ENCODE measurements at places on chromosomes 4 and X.

- DNase-seq = peak; percentile 4
These were observed 30.1 kb upstream of the IQCM start for GRCh38 chr4:149845743-149846142.

DNA sequence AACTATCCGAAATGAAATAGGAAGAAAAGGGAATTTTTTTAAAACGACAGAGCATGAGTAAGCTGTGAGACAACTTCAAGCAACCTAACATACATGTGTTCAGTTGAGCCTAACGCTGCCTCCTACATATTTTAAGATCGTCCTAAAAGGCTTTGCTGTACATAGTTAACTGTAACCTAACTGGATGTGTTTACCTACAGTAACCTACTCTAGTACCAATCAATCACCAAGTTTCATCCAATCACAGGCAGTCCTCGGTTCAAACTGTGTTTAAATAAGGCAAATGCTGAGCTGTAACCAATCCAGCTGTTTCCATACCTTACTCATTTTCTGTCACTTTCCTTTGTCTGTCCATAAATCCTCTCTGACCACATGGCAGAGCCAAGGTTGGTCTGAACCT lies 17.1 kb downstream of the RCHY1 start:
- DNase-seq = no peak

DNA sequence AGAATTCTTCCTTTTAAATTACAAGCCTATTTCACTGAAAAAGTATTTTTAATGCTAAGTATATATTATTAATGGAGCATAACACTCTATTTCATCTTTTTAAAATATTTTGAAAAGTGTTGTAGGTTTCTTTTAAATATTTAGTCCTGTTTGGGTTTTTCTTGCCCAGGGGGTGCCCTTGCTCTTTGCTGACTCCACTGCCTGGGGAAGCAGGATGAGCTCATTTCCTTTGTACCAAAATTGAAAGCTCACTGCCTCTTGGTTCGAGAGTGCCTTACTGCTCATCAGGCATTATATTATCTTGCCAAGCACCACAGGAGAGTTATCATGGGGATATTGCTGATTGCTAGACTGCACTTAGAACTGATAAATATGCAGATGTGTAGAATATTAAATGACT lies 819.2 kb downstream of the PCDH18 start:
- no peak for DNase-seq

DNA sequence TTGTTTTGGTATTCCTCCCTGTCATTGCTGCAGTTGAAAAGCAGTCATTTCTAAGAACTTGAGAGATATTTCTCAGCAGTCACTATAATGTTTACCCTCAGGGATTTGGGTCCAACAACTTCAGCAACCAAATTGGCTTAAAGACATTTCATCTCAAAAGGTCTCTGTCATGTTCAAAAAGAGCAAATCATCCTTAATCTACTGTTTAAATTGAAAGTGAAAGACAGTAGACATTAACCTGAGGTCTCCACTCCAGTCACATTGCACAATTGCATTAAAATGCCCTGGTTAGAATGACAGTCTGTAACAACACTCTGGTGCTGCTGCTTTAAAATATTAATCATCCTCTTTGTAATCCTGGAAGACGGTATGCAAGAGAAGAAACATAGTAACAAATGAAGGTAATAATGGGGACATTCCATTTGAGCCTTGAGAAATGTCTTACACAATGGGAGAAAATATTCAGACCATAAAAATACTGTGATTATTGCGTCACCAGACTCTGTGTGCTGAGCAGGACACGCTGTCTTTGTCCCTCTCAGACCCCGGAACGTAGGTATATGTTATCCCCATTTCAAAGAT lies 90.2 kb upstream of the UNC5C start:
- DNase-seq = no peak

GRCh38 chr4:161222889-161223288 lies 940.9 kb downstream of the FSTL5 start:
- no peak for DNase-seq

DNA sequence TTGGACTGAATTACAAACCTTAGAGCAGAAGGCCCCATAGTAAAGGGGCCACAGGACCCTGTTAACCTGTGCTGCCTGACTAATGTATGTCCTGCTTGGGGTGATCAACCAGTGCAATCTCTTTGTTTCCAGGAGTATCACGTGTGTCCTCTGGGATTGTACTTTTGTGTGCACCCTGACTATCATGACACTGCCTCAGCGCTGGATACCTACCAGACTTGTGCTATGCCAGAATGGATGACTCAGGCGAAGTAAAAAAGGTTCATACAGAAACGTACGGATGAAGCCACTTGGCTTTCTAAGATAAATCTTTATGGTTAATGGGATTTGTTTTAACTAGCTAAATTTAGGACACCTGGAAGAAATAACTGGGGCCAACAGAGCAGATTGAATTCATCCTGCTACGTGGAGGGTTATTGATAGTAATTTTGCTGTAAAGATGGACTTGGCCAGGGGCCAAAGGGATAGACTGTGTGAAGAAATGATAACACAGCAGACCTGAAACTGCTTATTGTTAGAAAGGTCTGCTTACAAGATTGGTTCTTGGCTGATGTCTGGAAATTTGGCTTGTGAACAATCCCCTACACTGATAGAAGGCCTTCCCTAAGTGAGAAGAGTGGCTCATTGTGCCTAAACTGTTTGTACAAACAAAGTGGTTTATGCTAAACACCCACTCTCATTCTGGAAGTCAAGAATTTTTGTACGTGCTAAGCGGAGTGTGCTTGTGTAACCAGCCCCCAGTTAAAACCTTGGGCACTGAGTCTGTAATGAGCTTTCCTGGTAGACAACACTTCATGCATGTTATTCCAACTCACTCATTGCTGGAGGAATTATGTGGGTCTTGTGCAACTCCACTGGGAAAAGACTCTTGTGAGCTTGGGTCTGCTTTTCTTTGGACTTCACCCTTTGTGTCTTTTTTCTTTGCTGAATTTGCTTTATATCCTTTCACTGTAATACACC lies 750.5 kb upstream of the HTR2C start:
- DNase-seq = no peak

DNA sequence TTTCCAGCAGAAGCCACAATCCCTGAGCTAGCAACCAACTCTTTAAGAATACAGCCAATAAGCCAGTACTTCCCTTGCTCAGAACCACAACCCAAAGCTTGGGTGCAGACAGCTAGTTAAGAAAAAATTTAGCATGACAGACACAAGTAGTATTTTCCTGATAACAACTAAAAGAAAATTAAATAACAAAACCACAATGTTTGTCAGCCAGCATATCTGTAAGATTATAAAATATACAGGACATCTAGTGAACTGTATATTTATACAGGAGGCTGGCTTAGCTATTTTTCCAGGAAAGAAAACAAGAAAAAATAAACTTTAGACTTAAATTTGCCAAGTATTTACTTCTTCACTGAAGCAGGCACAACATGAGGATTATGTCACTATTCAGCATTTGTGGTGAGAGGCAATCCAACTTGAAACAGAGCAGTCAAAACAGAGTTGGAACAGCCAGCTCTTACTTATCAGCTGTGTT lies 6.6 kb downstream of the PF4V1 start:
- no peak for DNase-seq

DNA sequence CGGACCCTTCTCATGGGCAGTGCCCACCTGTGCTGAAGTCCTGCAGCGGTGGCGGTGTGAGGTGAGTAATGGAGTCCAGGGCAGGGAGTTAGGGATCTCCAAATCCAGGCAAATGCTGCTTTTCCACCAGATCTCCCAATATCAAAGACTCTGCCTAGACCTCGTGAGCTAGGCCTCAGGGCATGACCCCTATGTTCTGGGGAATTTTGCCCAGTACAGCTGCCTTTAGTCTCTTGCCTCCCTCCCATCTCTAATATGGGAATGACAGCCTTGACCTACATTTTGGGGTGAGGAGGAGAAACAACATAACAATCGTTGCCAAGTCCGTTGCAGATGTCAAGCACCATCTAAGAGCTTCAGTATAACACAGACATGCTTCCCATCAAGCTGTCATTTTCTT lies 7.3 kb downstream of the PAK3 start:
- DNase-seq = no peak

DNA sequence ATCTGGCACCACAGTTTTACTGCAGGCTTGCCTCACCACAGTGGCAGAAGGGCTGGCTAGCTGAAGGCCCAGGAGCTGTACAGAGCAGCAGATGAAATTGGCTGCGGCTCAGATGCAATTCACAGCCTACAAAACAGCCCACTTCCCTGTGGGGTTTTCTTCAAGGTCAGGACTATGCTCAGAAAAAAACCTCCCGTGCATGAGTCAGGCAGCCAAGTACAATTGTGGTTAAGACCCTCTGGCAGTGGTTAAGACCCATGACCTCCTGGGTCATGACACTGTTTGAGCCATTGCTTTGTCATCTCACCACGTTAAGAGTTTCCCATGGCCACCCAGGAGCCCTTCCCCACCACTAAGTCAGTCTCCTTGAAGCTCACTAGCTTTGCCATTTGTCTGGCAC lies 276.3 kb downstream of the HNRNPD start:
- no peak for DNase-seq

DNA sequence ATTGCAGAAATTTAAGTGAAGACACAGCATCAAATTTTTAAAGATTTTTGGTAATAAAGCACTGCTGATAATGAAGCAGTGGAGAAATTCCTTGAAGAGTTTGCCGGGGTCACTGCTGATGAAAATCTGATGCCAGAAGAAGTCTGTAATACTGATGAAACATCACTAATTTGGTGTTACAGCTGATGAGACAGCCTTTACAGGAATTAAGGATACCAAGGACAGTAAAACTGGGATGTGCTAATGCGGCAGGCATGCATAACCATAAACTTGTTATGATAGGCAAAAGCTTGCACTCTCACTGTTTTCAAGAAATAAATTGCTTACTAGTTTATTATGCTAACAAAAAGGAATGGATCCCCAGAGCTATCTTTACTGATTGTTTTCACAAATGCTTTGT lies 52.9 kb upstream of the VEGFC start:
- no peak for DNase-seq

DNA sequence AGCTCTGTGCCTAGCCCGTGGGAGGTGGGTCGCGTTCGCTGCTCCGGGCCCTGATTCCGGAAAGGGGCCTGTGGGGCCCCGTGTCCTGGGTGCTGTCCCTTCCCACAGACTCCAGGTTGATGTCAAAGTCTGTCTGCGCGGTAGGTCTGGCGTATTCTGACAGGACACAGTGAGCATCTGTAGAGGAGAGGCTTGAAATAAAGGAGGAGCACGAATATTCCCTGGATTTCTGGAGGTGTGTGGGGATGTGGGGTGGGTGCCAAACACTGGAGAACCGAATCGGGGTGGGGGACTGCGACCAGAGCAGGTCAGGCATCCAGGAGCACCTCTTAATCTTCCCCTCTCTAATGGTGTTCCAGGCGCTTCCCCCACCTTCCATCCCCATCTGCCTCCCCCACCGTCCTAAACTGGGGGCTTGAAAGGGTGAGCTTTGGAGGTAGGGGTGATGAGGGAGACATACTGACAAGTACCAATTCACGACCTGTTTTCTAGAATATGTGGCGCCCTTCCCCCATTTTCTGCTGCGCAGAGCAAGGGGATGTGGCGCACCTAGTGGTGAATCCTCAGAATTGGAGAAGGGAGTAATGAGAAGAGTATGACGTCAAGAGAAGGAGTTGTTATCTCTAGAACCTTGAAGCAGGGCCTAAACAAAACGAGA lies 877 bp downstream of the GPRASP1 start:
- DNase-seq = no peak

DNA sequence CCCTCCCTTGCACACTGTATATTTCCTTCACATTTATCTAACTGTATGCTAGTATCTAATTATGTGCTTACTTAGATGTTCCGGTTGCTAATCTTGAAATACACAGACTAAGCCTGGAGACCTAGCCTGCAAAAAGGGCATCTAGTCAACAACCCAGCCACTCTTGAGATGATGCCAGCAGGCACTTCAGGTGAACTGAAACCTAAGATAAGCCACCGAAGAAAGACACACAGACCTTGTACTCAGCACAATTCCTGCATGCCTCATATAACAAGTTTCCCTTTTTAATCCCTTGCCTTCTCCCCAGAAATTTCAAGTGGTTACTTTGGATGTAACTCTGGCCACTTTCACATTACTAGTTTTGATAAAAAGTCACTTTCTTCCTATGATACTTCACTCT lies 2506.6 kb downstream of the ARAP2 start:
- no peak for DNase-seq

DNA sequence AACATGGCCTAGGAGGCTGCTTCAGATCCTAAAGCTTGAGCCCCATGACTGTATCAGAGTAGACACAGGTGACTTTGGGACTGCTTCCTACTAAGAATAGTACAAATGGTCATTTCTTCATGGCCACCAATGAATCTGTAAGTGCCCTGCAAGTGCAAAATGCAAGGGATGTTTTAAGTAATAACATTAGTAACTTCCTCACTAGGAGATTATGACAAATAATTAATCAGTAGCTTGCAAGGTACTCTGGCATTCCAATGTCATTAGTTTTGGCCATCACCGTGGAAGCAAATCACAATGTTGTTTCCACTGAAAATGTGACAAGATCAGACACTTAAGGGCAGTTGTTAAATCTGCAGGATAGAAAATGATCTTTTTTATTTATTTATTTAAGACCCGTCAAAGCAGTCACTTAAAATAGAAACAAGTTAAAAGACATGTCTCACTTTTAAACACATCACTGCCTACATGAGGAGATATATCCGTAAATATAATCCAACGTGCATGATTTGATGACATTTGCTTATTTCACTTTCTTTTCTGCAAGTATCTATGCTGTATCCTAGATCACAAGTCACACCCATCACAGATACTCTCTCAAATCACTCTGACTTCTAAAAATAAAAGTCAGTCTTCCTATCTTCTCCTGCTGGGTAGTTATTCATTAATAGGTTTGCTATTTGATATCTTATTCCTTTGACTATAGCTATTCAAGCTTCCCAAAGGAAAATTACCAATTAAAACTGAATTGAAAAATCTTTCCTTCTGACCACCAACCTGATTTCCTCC lies 400.6 kb downstream of the IL15 start:
- DNase-seq = no peak

- no peak for DNase-seq
These were observed 5.6 kb upstream of the CTAG2 start for GRCh38 chrX:154658957-154659356.

GRCh38 chr4:155597933-155598451 lies 68.7 kb upstream of the GUCY1A1 start:
- DNase-seq = no peak

DNA sequence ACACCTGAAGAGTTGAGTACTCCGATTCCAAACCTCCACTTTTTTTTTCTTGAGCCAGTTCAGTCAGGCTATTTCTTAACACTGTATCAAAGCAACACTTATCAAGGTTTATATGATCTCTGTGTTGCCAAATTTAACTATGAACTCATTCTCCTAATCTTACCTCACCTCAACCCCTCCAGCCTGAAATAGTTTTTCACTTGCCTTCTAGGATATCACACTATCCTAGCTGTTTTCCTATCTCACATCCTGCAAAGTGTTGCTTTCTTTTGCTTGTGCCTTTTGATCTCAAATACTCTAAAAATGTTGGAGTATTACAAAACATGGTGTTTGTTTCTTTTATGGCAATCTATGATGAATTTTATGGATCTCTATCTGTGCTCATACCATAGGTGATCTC lies 415.0 kb downstream of the CFAP47 start:
- no peak for DNase-seq

- no peak for DNase-seq
These were observed 305.7 kb downstream of the PDHA2 start for GRCh38 chr4:96145601-96146000.

All from DMS79 treated with DMSO at 0.1 percent for 48 hours (cell line).